NCI-H1105 treated with DMSO at 0.1 percent for 48 hours (cell line): ENCODE measurements at places on chromosomes 3 and 15.

DNA sequence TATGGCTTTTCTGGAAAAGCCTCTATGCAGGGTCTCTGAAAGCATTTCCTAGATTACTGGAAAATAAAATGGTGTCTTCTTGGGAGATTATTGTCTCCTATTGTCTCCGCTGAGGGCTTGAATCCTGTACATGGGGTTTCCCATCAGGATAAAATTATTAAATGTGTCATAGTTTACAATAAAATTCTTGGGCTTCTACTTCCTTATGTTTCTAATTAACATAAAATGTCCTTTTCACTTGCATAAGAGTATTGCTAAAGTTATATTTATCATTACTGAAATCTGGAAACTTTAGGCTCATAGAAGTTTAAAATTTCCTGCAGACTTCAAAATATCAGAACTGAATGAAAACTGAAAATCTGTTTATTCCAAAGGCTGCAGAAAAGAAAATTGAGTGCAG is 595.5 kb upstream of the AGTR1 start:
- no peak for DNase-seq

GRCh38 chr15:35627696-35628095 is 81.7 kb upstream of the DPH6 start:
- DNase-seq, result no peak

- DNase-seq, result no peak
Measured at GRCh38 chr3:37772773-37773354, 88.8 kb upstream of the CTDSPL start.

- DNase-seq, result no peak
Measured at GRCh38 chr3:40968666-40969065, 230.6 kb upstream of the CTNNB1 start.

DNA sequence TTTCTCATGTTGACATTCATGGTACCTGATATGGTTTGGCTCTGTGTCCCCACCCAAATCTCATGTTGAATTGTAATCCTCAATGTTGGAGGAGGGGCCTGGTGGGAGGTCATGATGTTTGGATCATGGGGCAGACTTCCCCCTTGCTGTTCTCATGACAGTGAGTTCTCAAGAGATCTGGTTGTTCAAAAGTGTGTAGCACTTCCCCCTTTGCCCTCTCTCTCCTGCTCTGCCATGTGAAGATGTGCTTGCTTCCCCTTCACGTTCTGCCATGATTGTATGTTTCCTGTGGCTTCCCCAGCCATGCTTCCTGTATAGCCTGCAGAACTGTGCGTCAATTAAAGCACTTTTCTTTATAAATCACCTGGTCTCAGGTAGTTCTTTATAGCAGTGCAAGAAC is 3.3 kb upstream of the UBL7 start:
- no peak for DNase-seq

DNA sequence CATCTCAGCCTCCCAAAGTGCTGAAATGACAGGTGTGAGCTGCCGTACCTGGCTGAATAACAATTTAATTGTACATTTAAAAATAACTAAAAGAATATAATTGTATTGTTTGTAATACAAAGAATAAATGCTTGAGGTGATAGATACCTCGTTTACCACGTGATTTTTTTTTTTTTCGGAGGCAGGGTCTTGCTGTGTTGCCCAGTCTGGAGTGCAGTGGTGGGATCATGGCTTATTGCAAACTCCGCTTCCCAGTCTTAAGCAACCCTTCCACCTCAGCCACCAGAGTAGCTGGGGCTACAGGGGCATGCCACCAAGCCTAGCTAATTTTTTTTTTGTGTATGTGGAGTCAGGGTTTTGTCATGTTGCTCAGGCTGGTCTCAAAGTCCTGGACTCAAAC is 15.8 kb downstream of the MFN1 start:
- no peak for DNase-seq

DNA sequence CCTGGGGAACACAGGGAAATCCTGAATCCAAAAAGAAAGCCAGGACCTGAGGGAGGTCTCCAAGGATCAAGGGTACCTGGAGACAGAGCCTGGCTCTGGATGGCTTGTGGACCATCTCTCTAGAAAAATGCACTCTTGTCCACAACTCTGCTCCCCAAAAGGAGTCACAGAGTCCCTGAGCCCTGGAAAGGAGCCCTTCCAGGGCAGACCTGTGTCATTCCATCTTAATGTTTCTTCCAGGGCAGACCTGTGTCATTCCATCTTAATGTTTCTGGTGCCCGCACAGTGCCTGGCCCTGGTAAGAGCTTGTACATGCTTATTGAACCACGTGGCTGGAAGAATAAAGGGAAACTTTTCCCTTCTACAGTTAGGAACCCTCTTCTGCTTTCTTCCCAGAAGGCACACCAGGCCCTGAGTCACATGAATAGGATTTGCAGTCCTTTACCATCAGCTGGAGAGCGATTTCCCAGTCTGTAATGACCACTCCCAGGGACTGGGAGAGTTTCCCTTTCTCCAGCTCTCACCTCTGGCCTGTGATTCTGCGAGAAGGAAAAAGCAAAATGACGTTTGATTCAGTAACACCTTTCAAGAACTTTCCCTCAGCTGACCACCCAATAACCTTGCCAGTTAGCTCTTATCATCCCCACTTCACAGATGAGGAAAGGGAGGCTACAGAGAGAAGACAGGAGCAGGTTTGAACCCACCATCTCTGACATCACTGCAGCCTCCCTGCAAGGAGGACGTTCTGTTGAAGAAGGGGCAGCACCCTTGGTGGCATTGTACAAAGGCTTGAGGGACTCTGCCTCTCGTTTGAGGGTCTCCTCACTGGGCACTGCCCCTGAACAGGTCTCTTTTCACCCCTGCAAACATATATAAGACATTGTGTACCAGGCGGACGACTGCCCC is 35.8 kb upstream of the SLCO2A1 start:
- no peak for DNase-seq

- DNase-seq, result no peak
Measured at GRCh38 chr3:49279376-49279775, 2.3 kb upstream of the C3orf62 start.

DNA sequence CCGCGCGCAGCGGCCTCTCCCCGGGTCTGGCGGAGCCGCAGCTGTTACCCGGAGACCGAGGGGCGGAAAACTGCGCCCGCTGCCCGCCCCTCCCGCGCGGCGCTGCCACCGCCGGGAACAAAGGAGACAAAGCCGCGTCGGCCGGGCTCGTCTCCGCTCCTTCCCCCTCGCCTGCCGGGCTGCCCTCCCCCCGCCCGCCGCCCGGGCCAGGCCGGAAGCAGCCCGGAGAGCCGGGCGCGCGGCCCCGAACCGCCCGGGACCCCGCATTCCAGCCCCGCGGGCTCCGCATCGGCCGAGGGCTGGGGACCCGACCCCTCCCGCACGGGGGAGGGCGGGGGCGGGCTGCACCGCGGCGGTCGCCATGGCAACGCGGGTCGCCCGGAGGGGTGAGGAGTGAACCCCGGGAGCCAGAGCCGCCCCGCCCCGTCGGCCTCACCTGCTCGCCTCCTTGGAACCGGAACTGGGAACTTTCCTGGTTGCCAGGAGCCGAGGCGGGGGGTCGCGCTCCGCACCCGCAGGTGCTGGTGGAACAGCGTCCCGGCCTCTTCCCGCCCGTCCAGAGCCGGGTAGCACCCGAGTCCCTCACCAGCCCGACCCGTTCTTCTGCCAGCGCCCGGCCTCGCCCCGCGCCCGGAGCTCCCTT is 448 bp downstream of the PLXNB1 start:
- peak; percentile 78 for DNase-seq

GRCh38 chr15:58264053-58264971 is 126.1 kb downstream of the AQP9 start:
- DNase-seq, result no peak

GRCh38 chr3:102026656-102027055 is 177.3 kb downstream of the NFKBIZ start:
- no peak for DNase-seq
